ENCODE measurements at places on chromosomes 12 and 14.

GRCh38 chr12:132489078-132489601 lies 811 bp upstream of the FBRSL1 start:
- DNase-seq = no peak

DNA sequence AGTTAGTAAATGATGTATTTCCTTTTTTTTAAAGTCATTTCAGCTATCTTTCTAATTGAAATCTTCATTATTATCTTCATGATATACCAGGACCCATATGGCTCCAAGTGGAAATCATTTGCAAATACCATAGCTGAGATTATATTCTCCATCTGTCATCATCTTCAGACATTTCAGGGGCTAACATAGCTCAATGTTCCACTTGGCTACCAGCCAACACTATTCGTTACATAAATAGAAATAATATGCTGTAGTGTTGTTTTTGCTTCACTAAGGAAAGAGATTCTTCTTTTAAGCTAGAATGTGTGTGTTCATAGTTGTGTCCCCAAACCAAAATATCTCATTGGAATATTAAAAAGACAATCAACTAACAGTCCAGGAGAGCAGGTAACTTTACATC lies 225.1 kb downstream of the DIO2 start:
- no peak for DNase-seq

DNA sequence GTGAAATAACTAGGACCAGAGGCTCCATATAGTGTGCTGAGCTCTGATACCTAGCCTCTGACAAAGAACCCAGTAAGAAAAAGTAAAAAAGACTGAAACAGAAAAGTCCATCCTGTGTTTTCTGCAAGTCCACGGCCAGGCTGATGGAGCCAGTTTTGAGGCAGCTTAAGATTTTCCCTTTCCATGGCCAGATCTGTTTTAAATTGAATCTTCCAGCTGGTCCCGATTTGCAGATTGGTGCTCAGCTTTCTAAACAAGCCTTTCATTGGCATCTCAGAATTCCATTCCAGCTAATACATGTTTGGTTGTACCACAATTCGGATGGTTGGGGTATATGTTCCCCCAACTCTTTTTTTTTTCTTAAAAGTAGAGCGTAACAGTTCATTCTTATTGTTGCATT lies 152.0 kb downstream of the DACT1 start:
- peak; percentile 25 for DNase-seq

DNA sequence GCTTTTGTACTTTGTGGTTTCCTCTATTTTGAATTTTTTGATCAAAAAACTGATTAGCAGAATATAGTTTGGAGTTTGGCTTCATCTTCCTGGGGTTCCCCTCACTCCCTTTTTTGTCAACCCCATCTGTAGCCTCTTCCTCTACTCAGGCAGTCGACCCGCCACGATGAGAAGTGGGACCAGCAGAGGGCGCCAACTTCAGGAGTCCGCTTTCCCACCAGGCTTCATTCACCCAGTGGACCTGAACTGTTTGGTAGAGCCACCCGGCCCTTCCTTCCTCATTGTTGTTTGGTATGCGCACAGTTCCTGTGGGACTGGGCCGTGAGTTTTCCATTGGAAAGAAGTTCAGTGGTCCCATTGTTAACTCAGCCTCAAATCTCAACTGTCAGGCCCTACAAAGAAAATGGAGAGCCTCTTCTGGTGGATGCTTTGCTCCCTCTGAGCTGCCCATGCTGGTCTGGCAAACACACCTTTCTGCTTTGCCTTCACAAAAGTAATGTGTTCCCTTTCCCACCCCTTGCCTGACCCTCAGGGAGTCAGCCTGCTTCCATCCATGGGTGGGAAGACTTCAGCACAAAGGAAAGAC lies 21.7 kb downstream of the TMBIM6 start:
- no peak for DNase-seq

GRCh38 chr14:36655963-36656686 lies 5.5 kb upstream of the PAX9 start:
- DNase-seq = peak; percentile 51

DNA sequence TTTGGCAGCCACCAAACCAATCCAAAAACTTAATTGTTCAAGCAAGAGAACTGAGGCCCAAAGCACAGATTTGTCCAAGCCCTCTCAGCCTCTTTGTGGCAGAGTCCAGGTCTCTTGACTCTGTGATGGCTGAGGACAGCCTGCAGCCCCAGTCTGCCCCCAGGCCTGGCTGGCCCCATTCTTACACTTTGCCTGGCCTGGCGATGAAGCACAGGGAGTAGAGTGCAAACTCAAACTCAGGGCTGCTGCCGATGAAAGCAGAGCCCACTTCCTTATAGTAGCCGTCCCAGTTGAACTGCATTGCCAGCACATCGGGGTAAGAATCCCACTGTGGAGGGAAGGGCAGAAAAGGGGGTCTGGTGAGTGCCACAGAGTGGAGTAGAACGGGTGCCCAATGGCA lies 5.6 kb upstream of the RPAP3 start:
- no peak for DNase-seq

DNA sequence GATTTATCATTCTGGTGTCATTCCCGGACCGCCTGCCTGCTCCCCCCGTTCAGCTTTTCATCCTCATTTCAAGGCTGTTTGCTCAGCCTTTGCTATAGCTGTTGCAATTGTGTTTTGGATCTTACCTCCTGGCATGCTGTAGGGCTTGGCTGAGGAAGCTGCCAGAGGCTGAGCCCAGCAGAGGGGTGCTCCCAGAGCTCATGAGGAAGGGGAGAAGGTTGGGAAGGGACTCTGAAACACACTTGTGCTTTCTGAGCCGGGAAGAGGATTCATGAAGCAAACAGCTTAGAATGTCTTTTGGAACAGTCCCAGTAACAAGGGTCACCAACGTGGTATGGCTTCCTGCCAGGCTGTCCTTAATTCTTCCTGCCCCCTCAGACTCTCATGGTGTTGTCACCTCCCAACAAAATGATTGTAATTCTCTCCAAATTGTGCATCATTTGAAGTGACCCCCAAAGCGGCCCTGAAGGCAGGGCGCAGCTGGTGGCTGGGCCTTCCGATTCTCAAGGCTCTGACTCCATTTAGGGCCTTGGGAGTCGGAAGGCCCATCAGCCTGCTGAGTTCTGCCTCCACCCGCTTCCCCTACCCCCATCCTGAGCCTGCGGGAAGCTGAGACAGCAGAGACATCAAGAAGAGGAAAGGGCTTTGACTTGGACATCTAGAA lies 111.9 kb upstream of the ARHGAP5 start:
- no peak for DNase-seq

- DNase-seq = no peak
Measured at GRCh38 chr14:102659797-102660196, 67.3 kb downstream of the RCOR1 start.

- DNase-seq = no peak
Measured at GRCh38 chr12:18221726-18222125, 39.6 kb upstream of the PIK3C2G start.

DNA sequence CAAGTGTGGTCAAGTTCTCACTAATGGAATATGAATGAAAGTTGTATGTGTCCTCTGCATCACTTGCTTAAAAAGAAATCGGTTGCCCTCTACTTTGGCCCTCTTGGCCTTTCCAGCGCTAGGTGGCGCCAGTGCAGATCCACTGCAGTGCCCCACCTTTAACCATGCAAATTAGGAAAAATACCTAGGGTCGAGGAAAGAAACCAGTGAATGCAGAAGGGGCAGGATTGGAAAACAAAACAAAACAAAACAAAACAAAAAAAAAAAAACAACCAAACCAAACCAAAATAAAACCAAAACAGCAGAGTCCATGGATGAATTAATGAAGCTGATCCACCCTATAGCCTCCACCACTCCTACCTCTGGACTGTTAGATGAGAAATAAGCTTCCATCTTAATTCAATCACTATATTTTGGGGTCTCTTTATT lies 12.9 kb upstream of the NEMF start:
- no peak for DNase-seq

Measured in AG09319 (cell line).